ENCODE measurements at places on chromosomes 12 and 14.

DNA sequence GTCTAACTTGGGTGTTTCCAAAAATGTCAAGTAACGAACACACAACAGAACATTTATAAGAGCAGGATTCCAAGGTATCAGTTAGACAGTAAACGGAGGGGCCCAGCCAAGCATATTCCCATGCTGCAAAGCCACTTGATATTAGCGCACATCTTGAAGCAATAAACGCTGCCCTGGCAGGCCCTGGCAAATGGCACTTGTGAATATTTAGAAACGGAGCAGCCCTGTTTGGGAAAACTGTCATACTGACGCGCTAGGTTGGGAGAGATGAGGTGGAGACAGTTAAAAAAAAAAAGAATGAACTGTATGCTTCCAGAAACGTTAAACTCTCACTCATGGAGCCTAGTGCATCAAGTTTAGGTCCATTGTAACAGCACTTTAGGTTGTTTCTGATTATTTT is 9.3 kb downstream of the DGLUCY start:
- DNase-seq, result no peak

- DNase-seq, result no peak
Observed at GRCh38 chr12:6360080-6360571, 15.2 kb downstream of the SCNN1A start.

- no peak for DNase-seq
Observed at GRCh38 chr12:82758749-82759330, 72.1 kb downstream of the TMTC2 start.

- DNase-seq, result no peak
Observed at GRCh38 chr12:119288576-119288975, 46.0 kb upstream of the CCDC60 start.

DNA sequence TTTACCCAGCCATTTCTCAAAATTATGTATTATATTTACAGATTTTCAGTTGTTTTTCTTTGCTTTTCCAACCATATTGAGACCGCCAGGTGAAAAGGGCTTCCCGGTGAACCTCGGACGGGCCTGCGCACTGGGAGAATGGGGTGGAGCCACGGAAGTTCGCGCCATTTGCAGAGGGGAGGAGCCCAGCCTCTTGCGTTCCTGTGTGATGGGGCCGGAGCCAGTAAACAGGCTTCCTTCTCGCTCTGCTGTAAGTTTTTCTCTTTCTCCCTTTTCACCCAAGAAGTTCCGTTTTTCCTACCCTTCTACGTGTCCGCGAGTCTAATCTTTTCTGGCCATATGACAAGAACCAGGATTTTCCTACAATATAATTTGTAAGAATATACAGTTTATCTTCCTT is 1108.8 kb upstream of the SEL1L start:
- no peak for DNase-seq

GRCh38 chr12:64612843-64613242 is 2.5 kb downstream of the RASSF3 start:
- no peak for DNase-seq

DNA sequence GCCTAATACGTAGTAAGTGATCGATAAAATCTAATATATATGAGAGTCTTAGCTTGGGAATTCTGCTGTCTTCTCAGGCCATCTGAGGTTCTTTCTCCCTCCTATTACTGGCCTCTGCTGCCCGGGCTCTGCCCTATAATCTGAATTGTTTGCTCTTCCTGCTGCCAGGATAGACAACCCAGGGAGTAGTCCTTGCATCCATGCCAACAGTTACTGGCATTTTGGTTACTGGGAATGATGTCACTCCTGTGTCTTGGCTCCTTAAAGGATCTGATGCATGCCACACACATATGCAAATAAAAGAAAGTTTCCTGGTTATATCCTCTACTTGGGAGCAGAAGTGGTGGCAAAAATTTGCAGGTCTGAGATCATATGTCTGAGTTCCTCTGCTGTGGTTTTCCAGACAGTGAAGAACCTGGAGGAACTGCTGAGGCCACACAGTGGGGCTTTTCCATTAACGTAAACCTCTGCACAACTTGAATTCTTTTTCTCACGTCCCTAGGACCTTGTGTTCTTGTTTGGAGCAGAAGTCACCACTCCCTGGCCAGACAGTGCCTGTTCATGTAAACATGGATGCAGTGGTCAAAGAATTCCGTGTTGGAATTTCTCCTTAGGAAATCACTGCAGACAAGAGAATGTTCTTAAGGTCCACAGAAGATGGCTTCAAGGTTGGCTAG is 320.6 kb upstream of the TBX3 start:
- DNase-seq, result no peak

DNA sequence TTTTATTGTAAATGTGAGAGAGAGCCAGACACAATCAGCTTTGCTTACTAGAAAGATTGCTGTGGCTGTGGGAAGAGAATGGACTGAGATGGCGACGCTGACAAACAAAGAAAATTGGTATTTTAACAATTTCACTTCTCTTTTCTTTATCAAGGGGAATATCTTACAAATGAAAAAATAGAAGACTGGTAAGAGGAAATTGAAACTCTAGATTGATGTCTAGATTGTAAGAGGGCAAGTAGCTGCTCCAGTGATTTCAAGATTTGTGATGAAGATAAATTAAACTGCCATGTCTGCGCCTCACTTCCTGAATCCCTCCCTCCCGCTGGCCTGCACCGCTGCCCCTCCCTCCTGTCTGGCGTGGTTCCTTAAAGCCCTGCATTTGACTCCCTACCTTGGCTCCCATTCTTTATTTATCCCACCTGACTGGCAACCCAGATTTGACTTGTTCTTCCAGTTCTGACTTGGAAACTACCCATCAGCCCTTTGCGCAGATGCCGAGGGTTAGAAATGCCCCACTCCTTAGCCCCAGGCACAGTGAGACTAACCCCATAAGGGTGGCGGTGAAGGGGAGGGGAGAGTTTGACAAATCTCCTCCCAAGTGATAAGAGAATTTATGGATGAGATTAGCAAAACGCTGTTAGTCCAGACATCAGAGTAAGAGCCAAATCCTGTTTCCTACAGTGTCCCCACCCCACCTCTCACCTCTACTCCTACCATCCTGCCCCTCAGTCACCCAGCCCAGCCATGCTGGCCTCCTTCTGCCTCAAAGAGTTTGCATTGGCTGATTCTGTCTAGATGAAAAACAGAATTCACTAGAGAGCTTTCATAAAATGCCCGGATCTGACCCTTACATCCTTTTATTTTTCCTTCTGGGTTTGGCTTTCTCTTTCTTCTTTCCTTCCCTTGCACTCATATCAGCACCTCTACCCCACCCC is 125.3 kb upstream of the ATF7IP start:
- DNase-seq, result no peak

DNA sequence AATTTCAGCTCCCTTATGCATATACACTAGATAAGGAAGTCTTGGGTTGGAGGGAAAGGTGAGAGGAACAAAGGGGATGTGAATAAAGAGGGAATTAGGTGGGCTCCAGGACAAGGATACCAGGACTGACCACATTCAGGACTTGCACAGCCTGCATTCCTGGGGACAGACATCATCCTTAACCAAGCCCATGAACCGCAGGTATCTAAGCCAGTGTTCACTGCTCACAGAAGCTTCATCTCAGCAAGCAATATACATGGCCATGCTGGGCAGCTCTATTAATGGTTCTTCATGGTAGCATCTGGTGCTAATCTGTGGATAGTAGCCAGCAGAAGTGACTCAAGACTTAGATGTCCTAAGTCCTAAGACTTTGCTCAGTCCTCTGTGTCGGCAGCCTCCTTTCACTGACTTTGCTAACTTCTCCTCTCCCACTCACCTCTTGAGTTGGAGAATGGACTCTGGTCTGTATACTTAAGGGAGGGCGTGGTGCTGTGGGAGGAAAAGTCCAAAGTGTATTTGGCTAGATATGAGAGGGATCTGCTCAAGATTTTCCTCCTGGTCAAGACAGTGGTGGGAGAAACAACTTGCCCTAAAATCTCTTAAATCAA is 136.1 kb downstream of the ASCL1 start:
- no peak for DNase-seq

GRCh38 chr12:96549341-96549740 is 60.0 kb downstream of the CFAP54 start:
- no peak for DNase-seq

DNA sequence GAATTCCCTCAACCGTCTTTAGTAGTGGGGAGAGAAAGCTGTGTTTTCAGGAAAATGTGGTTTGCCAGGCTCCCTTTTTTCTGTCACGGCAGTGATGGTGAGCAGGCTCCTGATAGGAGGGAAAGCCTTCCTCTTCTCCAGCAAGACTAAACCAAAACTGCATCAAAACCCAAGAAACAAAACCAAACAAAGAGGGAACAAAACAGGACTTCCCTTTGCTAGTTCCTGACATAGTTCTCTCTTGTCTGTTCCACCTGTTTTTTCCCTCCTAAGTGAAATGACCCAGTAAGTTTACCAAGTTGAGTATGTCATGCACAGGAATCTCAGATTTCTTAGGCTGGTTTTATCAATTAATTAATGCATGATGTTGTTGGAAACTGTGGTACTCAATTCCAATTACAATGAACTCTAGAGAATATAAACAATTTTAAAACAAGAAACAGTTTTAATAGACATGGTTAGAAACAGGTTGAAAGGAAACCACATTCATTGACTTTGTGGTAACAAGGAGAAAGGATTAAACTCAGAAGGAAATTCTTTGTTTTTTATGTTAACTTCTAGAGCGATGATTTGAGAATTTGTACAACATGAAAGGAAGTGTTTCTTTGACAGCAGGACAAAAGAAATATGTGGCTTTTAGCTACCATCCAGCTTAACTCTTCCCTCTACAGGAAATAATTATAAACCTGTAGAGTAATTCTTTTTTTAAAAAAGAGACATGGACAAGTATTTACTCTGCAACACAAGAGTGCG is 23.0 kb upstream of the CSRP2 start:
- DNase-seq, result no peak

GRCh38 chr14:105212541-105213300 is 31.6 kb upstream of the NUDT14 start:
- no peak for DNase-seq

DNA sequence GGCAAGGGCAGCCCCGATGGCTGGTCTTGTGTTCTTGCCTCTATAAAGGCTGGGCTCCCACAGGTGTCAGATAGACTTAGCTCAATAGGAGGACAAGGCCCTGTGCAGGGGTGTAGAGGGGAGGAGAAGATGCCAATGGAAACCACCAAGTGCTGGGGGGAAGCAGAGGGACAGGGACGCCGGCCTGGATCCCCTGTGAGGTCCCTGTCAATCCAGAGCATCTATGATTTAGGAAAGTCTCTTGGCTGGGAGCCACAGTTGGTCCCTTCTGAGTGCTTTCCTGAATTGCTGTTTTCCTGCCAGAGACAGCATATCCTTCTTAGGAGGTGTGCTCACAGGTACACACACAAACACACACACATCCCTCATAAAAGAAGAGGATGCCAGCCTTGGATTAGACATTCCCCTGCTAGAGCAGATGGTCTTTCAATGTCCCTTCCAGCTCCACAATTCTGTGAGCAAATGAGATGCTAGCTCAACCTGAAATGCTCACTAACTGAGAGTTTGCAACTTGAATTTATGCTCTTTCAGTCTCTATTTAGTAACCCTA is 62.7 kb downstream of the TTC7B start:
- DNase-seq, result no peak

DNA sequence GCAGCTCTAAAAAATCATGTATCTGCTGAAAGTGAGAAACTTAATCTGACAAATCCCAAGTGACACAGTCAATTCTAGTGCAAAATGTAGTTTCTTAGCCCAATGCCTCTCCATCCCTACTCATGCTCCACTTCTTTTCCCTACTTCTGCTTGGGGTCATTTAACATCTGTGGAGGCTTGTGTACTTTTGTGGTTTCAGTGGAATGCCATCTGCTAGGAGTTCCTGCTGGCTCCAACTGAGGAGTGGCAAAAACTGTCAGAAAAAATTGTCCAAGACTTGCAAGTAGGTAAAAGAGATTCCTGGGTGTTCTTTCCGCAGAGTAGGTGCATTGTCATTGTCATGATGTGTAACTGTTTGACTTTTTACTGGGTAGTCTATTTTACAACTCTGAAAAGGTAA is 12.5 kb upstream of the AVPR1A start:
- DNase-seq, result no peak

DNA sequence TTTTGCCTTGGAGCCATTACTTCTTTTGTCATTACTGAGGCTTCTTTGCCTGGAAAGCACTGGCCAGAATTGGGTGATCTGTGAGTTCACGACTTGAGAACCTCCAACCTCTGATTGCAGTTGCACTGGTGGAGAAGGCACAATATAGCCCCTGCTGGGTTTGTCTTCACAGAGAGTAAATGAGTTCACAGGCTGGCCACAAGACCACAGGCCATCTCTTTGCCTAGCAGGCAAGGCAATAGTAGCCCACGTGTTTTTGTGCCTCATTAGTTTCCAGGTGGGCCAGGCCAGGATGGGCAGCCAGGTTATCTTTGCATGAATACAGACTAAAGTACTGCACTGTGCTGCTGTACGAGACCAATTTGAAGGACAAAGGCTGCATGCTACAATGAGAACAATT is 468.8 kb downstream of the NRXN3 start:
- DNase-seq, result no peak

GRCh38 chr14:102930753-102931579 is 8.5 kb downstream of the AMN start:
- DNase-seq, result no peak

- no peak for DNase-seq
Observed at GRCh38 chr12:131242741-131243496, 289.2 kb downstream of the ADGRD1 start.

- DNase-seq, result no peak
Observed at GRCh38 chr14:71388336-71388735, 481.1 kb downstream of the PCNX1 start.

- no peak for DNase-seq
Observed at GRCh38 chr14:37594971-37595808, at the start of the genes FOXA1 and TTC6. TSS of gene FOXA1 (minus strand) at chr14:37595249. CDS start at chr14:37594972, 277 bp downstream. TSS of gene TTC6 (plus strand) at chr14:37595629. CDS start at chr14:37622065, 26,436 bp downstream.

- no peak for DNase-seq
Observed at GRCh38 chr14:105378199-105378598, 20.1 kb upstream of the TEX22 start.

- DNase-seq, result no peak
Observed at GRCh38 chr12:2009623-2010022, 5.4 kb upstream of the DCP1B start.

GRCh38 chr12:118617611-118618450 is 241.5 kb downstream of the SUDS3 start:
- DNase-seq, result no peak
